NCI-H226 (cell line): ENCODE measurements at places on chromosomes 13 and 19.

- no peak for DNase-seq
Observed at GRCh38 chr19:41708481-41708880, at the start of gene CEACAM5. CEACAM5 (plus strand) TSS chr19:41708626; CDS start chr19:41708732, 106 bp downstream.

- DNase-seq = no peak
Observed at GRCh38 chr19:993361-993830, 6.8 kb upstream of the GRIN3B start.

- DNase-seq = no peak
Observed at GRCh38 chr13:45232591-45232990, 31.7 kb upstream of the KCTD4 start.

GRCh38 chr19:1665565-1666047 lies 13.2 kb upstream of the TCF3 start:
- no peak for DNase-seq

DNA sequence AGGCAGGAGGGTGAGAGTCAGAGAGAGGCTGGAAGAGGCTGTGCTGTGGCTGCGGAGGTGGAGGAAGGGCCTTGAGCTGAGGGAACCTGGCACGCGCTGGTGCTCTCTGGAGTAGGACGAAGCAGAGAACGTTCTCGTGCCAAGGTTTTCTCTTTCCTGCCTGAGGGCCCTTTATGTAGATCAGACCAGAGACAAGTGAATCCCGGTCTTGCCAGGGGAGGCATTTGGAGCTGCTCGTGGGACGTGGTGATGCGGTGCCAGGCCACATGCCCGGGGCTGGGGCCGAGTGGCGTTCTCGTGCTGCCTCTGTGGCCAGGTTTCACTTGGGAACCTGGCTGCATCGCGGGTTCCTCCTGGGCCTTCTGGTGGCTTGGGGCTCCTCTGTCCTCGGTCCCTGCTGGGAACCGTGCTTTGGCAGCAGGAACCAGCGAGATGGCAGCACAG lies 54.2 kb downstream of the KDM4B start:
- DNase-seq = no peak

GRCh38 chr13:39770221-39771090 lies 115.0 kb downstream of the COG6 start:
- DNase-seq = no peak

GRCh38 chr19:6476155-6476895 lies 5.3 kb downstream of the DENND1C start:
- peak; percentile 56 for DNase-seq

DNA sequence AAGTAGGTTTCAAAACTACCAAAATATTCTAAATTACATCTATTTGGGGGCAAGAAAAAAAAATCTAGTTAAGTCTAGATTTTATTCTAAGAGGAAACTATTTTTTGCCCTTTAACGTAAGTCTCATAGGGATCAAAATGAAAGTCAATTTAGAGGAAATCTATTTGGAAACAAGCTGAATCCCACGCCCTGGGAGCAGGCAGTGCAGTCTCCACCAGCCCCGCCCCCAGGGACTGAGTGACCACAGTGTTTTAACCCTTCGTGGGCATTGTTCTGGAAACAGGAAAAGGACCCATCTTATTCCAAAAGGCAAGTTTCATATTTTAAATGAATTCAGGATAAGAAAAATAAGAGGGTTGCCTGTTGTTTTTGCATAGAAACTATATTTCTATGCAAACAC lies 209.7 kb downstream of the SPRY2 start:
- no peak for DNase-seq
